Fibroblast of skin of right biceps (primary cell): ENCODE measurements at places on chromosomes 2 and 18.

DNA sequence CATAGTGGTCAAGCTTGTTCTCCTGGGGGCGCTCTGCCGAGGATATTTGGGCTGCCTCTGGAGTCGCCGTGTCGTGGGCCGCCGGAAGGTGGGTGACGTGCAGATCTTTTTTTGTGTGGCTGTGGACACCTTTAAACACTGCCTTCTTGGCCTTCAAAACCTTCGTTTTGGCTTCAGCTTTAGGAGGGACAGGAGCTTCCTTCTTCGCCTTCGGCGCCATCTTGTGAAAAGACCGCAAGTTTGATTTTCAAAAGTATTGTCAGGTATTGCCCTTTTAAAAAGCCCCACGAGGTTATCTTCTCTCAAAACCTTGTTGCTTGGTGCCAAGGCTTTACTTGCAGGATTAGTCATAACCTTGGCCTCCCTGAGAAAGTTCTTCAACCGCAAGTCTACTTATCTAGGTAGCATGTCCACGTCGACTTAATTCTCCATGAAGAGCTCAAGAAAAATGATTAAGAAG, 20.8 kb downstream of the LAMA3 start:
- peak; percentile 37 for DNase-seq

- DNase-seq: no peak
Observed at GRCh38 chr2:96787411-96787810, 26.7 kb downstream of the CNNM4 start.

DNA sequence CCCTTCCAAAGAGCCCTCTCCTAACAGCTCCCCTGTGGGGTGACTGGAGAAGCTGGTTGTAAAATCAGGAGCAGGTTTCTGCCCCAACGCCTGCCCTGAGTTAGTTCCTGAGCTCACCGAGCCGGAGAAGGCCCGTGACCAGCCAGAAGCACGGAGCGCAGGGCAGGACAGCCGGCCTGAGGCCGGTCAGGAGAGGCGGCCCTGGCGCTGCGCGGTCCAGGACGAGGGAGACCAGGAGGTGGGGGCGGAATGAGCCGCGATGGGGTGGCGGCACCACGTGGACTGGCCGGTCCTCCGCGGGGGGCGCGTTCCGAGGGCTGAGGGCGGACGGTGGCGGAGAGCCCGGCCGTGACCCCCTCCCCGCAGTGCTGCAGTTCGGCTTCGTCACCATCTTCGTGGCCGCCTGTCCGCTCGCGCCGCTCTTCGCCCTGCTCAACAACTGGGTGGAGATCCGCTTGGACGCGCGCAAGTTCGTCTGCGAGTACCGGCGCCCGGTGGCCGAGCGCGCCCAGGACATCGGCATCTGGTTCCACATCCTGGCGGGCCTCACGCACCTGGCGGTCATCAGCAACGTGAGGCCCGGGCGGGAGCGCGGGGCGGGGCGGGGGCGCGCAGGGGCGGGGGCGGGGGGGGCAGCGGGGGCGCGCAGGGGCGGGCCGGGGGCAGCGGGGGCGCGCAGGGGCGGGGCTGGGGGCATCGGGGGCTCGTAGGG, 29.0 kb downstream of the ANO7 start:
- peak; percentile 57 for DNase-seq

GRCh38 chr2:179233083-179233490, 31.5 kb downstream of the SESTD1 start:
- DNase-seq: no peak

DNA sequence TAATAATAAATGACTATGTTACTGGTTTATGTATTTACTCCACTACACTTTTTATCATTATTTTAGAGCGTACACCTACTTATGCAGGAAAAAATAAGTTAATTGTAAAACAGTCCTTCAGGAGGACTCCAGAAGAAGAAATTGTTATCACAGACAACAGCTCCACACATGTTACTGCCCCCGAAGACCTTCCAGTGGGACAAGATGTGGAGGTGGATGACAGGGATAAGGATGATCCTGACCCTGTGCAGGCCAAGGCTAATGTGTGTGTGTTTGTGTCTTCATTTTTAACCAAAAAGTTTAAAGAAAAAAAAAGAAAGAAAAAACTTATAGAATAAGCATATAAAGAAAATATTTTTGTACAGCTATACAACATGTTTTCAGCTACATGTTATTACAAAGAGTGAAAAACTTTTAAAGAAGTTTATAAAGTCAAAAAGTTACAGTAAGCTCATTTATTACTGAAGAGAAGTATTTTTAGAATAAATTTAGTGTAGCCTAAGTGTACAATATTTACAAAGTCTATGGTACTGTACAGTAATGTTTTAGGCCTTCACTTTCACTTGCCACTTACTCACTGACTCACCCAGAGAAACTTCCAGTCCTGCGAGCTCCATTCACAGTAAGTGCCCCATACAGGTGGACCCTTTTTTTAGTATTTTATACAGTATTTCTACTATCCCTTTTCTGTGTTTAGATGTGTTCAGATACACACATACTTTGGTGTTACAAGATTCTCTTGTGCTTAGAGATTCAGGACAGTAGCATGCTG, 7.5 kb downstream of the TGFBRAP1 start:
- peak; percentile 12 for DNase-seq

DNA sequence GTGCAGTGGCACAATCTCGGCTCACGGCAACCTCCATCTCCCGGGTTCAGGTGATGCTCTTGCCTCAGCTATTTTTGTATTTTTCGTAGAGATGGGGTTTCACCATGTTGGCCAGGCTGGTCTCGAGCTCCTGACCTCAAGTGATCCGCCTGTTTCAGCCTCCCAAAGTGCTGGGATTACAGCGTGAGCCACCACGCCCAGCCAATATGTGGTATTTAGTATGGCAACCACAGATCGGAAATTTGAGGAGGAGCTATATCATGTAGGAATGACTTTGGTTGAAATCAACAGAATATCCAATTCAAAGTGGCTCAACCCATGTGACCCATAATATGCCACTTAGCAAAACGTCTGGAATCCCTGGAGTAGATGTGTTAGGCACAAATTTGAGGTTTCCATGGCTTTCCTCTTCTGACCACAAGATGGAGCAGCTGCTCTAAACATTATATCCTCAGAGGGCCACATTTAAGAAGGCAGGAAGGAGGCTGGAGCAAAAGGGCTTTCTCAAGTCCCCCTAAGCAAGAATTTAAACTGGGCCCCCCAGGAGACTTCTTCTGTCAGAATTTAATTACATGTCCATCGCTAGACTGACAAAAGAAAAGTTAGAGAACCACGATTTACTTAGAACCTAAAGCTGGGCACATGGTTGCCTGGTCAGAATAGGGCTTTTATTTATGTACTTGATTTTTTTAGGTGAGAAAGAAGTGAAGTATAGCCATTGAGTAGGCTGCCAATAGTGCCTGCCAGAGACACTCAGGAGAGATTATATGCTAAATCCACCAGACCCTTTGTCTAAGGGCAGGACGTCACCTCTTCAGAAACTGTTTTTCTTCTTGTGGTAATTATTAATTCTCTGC, 49.6 kb upstream of the ITSN2 start:
- peak; percentile 67 for DNase-seq

DNA sequence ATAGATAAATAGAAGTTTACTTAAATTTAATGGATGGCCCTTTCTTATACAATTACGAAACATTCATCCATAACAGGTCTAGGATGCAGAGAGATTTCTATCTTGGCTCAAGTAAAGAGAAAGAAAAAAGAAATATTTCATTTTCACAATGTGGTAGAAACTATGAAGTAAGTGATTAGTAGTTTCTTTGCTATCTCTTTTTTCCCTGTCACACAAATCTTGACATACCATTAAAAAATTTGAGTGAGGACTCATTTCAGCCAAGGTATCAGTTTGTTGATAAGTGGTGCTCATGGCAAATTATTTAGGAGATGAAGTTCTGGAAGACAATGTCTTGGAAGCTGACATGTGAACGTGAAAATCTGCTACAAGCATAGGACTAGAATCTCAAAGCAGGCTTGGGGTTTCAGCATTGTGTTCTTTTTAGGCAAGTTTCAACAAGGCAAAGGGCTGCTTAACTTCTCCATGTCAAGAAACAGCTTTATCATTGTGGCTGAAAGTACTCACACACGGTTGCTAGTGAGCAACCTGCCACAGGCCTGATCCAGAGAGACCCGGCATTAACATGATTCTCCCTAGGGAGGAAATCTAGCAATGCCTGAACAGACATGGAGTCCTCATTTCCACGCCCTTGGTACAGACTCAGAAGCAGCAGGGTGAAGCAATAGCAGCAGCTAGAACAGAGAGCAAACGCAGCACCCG, 414.6 kb downstream of the DLGAP1 start:
- DNase-seq: no peak

DNA sequence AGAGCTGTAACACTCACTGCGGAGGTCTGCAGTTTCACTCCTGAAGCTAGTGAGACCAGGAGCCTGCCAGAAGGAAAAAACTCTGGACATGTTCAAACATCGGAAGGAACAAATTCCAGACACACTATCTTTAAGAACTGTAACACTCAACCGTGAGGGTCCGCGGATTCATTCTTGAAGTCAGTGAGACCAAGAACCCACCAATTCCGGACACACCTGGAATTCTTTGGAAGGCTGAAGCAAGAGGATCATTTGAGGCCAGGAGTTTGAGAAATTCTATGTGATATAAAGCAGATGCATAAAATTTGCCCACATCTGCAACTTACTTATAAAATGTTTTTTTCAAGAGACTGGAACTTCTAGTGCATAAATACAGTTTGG, 43.5 kb upstream of the ITSN2 start:
- no peak for DNase-seq

- DNase-seq: peak; percentile 20
Observed at GRCh38 chr2:143334837-143335236, 205.6 kb downstream of the ARHGAP15 start.

GRCh38 chr2:133660510-133660909, 92.2 kb upstream of the NCKAP5 start:
- no peak for DNase-seq

DNA sequence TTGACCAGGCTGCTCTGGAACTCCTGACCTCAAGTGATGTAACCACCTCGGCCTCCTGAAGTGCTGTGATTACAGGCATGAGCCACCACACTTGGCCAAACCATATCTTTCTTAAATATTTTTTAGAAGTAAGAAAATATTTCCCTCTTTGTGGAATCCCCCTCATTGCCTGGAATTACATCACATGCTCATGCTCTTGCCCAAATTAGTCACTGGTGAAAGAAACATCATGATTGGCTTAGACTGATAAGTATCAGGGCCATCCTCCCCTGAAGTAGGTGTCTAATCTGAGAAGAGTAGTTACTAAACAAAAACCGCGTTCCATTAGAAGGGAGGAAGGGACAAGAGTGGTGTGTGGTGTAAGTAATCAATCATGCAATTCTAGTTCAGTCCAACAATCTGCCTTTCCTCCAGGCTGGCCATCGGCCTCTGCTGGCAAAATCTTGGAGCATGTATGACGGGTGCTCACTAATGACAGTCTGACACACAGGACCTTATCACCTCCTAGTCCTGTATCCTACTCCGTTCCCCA, 52.3 kb upstream of the SCG2 start:
- DNase-seq: peak; percentile 67

DNA sequence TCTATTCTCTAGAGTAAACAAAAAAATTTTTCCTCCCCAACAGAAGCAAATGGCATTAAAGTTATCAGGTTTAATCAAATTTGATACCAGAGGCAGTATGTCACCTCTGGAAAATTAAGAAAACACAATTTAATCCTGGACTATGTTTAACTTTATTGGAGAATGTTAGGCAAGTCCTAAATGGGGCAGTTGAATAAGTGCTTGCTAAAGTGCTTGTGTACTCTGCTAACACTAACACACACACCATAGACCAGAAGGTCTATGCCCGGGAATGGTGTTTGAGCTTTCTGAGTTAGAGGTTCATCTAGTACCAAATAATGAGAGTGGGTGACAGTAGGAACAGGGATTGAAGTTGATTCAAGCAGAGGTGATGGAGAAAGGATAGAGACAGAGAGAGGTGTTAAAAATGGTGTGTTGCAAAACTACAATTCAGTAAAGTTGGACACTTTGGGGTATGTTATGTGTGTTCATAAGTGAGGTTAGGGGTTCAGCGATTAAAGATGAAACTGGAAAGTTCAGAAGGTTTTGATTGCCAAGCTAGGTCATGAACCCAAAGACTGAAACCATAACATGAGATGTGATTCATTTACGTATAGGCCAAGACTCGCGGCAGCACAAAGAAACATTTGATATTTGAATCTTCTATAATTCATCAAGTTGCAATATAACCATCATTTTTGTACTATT, 40.5 kb upstream of the PEX13 start:
- no peak for DNase-seq

DNA sequence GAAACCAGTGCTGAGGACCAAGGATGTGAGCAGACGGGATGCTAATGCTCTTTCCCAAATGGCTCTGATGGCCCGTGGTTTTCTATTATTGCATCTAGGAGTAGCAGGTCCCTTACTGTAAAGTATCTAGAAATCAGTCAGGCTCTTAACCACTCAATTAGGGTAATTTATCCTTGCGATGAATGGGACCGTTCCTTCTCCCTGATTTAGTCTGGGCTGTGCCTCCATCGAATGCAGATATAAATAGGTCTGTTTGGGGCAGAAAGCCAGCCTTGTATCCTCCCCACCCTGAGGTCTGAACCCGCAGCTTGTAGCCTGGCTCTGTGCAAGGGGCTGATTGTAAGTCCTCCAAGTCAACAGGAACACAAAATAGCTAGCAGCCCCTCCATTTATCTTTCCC, 9.5 kb upstream of the SMARCAL1 start:
- no peak for DNase-seq

DNA sequence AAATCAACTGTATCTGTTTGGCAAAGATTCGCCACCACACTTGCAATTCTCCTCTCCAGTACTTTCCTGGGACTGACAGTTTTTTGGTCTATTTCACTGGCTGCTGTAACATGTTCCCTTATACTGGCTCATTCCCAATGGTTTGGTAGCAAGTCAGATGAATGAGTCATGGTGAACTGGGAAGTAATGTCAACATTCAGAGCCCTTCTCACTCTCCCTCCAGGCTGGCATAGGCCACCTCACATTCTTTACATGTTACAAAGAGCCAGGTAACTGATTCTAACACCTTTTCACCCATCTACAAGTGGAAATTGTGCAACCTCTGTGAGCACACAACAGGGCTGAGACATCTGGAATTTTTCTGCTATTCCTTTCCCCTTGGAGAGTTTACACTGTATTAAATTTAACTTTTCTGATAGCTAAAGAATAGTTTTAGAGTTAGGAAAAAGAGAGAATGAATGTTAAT, 111.3 kb upstream of the TLK1 start:
- peak; percentile 87 for DNase-seq
